Activated CD4-positive, CD25-positive, alpha-beta regulatory T cell treated with anti-CD3 and anti-CD28 coated beads, Interleukin-2, amount 50 U/mL, for 16 hours (primary cell): ENCODE measurements at places on chromosomes 7 and 10.

DNA sequence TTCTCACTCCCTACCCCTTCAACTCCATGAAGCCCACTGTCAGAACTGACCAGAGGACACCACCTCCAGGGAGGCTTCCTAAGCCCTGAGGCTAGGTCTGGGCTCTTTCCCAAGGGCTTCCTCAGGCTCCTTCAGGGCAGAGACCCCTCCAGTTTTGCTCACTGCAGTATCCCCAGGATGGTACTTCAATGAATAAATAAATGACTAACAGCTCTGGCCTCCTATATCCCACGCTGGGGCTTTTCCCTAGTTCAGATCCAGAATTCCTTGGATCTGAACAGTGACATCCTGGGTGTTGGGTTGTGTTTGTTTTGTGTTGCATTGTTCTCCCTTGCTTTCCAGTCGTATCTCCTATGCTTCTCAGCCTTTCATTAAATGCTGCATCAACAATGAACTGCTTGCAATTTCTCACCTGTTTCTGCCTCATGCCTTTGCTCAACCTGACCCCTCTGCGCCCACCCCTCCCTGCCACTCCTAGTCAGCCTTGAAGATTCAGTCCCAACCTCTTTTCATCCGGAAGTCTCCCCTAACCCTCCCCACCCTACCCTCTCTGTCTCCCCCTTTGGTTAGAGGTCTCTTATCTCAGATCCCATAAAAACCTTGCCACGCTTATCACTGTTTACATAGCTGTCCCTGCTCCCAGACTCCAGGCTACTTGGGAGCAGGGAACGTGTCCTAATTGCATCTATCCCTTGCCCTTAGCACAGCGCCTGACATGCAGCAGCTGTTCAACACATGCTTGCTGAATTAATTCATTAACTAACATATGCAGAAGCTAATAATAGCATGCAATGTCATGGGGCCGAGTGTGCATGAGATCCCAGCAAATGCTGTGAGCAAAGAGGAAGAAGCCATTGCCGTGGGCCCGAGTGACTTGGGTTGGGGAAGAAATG, 41.7 kb downstream of the PPP1R3C start:
- DNase-seq, result no peak

GRCh38 chr7:100413346-100413745, 15.2 kb downstream of the ZCWPW1 start:
- DNase-seq, result no peak

- no peak for DNase-seq
These were observed 478.6 kb downstream of the GRID1 start for GRCh38 chr10:85888004-85888403.

DNA sequence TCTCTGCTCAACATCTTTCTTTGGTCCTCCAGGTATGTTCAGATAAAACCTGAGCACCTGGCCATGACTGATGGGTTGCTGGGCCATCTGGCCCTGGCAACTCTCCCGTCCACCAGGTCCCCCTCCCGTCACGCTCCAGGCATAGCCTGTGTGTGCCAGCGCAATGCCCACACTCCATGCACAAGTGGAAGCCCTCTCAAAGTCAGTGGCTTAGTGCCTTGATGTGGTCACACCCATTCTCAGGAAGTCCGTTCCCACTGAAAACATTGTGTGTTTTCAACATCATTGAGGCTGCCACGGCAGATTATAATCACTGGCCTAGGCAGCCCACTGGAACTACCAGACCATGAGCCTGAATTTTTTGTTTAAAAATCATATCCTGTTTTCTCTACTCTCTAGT, 170.6 kb upstream of the LANCL2 start:
- DNase-seq, result no peak

GRCh38 chr10:99917963-99918825, 91.6 kb downstream of the DNMBP start:
- DNase-seq, result no peak

- DNase-seq, result no peak
These were observed 700.1 kb upstream of the ANKRD30A start for GRCh38 chr10:36425131-36425797.

DNA sequence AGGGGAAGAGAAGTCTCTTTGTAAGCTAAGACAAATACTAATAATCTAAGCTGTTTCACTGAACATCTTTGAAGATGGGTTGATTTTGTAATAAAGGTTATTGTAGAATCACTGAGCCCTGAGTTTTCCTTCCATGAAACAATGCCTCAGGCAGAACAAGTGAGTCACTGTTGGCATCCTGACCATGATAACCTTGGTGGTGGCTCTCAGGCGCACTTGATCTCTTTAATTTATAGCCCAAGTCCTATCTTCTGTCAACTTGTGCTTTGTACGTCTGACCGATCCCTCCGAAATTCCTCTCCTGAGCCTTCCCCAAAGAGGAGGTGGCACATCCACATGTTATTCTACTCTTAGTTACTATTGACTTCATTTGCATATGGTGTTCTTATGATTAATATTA, 812.9 kb downstream of the REEP3 start:
- no peak for DNase-seq

- no peak for DNase-seq
These were observed 759.8 kb downstream of the CNTNAP2 start for GRCh38 chr7:146876411-146876810.

DNA sequence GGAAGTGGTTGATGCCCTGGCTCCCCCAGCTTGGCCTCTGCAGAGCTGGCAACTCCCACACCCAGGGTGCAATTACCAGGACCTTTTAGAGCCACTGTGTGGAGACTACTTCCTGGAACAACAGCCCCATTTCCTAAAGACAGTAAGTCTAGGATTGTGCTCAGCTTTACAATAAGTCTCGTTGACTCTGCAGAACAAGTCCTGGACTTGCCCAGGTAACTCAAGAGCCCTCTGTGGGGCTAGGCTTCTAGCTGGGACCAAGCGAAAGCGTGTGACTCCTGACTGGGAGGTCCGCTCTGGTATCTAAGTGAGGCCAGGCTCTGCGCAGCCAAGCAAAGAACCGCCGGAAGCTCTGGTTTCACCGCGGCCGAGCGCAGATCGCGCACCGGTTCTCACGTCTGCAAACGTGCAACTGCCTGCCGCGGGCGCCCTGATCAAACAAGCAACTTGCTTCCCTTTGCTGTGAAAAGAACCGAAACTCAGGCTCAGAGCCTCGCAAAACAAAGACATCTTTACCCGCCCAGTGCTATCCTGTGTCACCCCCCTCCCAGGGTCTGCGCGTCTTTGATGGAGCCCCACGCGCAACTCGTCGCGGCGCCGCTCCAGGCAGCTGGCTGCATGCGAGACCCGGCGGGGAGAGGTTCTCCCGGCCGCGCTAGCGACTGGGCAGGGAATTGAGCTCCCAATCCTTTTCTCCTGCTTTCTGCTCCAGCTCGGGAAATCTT, 4.4 kb upstream of the PDLIM1 start:
- no peak for DNase-seq

GRCh38 chr7:83276250-83276649, 113.6 kb upstream of the PCLO start:
- no peak for DNase-seq

GRCh38 chr7:81810476-81811155, 40.8 kb upstream of the HGF start:
- DNase-seq, result no peak

DNA sequence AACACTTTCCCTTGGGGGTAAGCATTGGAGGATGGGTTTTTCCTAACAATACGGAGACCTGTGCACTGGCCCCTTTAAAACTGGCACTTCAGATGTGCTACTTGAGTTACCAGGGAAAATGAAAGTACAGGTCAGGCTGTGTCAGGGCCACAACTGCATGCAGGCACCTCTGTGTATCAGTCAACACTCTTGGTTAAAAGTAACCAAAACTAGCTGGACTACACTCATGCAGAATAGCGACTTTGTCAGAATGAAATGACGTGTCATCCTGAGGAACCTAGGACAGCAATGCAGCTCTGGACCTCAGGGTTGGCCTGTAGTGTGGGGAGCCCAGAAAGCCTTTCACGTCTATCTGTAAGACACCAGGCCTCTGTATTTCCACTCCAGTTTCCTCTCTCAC, 33.8 kb upstream of the SMKR1 start:
- DNase-seq, result no peak

GRCh38 chr10:93501650-93502049, 5.2 kb downstream of the CEP55 start:
- no peak for DNase-seq

DNA sequence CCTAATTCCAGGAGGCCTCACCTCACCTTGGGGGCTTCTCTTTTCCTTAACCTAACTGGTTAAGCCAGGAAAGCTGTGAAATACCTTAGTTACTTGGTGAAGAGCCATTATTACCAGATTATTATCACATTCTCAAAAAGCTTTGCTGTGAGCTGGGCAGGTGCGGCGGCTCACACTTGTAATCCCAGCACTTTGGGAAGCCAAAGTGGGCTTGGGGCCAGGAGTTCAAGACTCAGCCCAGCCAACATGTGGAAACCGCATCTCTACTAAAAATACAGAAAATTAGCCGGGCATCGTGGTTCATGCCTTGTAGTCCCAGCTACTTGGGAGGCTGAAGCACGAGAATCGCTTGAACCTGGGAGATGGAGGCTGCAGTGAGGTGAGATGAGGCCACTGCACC, 102.4 kb upstream of the KLF6 start:
- no peak for DNase-seq

DNA sequence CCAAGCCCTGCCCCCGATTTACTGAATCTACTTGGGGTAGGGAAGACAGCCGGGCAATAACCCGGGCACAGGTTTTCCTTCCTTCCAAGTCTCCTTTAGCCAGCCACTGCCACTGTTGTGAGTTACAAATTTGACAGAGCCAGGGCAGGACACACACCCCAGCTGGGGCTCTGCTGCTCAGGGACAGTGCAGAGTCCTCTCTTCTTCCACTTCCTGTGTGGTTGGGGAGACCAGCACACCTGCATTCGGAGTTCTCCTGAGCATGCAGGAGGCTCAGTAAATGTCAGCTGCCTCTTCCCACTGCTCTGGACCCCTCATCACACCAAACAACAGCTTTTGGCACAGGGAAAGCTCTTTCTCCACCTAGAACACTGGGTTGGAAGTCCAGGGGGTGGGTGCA, 21.3 kb downstream of the CHST15 start:
- no peak for DNase-seq

GRCh38 chr7:127766831-127767459, 115.0 kb downstream of the SND1 start:
- DNase-seq, result no peak

DNA sequence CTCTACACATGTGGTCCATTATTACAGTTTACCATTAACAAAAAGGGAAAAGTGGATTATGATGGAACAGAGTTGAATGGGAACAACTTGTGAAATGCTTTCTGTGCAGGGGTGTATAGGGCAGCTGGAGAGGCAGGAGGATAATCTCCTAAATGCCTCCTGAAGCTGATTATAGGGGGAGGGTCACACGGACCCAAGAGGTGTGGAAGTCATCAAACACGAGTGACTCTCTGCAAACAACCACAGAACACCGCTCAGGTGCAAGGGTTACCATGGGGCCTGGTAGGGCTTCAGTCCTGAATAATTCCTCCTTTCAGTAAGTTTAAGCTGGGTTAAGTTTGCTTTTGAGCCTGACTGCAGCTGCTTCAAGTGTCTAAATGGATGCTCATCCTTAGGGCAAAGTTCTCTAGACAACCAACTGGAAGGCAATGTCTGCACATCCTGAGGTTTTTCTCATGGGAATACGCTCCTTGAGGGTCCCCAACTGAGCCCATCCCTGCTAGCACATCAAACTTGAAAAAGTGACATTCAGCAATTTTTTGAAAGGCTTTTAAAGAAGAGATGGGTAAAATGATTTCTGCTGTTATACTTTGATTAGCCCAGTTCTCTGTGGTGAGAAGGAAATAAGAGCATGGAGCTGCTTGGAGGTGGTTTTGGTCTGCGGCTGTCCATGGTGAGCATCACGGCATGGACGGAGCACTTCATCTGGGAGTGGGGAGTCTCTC, 1.9 kb downstream of the PDE6C start:
- no peak for DNase-seq

DNA sequence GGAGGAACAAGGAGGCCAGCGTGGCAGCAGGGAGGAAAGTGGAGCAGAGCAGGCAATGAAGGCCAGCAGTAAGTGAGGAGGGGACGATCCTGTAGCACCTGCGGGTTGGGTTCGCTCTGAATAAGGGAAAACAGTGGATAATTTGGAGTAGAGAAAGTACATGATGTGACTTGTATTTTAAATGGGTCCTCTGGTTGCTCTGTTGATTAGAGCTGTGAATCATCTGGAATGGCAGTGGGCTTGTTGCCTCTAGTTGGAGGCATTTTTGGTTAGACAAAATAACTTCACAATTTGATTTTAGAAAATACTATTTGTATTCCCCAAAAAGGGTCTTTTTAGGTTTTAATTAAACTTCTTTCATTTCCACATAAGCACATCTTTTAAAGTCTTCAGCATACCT, 277.4 kb downstream of the ARL4A start:
- no peak for DNase-seq

DNA sequence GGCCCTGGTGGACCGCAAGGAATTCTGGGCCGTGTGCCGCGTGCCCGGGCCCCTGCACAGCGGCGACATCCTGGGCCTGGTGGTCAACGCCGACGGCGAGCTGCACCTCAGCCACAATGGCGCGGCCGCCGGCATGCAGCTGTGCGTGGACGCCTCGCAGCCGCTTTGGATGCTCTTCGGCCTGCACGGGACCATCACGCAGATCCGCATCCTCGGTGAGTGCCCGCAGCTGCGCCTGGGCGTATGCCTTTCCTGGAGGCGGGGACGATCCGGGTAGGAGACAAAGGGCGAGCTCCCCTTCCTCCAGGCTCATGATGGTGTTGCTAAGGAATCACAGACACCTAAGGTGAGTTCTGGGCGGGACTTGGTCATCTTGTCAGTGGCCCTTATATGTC, 91.5 kb downstream of the NEURL1 start:
- no peak for DNase-seq

- no peak for DNase-seq
These were observed 89.1 kb upstream of the AGR3 start for GRCh38 chr7:16970732-16971482.

DNA sequence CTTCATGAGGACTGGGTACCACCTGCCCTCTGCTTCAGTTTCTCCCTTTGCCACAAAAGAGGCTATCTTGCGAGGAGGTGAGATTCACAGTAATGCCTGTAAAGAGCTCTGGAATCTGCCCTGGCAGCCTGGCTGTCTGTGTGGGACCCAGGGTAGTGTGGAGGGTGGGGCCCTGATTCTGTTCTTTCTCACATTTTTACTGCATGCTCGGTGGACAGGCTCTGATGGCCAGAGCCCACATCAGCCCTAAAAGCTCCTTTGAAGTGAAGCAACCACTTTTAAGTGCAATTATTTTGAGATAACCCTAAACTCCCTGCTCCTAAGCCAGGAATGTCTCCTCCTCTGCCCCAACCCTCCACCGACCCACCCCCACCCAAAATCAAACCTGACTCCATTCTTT, 92.1 kb upstream of the PODXL start:
- no peak for DNase-seq

DNA sequence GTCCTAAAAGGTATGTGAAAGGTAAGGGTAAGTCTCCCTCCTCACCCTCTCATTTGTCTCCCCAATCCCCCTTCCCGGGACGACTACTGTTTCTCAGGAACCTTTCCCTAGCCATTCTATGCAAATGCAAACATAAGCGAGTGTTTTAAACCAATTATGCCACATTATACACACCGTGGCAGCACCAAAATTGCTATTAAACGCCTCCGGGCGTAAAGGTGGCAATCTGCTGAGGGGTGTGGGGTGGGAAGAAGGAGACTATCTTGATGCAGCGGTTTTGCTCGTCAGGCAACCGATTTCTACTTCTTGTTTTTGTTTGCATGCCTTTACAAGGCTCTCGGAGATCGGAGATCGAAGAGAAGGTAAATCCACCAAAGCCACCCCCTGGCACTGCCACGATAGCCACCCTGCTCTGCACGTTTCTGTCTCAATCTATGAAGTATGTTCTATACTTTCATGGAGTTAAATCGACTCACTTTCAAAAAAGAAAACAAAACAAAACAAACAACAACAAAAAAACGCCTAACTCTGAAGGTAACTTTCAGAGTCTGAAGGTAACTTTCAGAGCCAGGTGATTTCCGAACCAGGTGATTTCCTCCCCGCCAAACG, 46.0 kb upstream of the CDK1 start:
- no peak for DNase-seq
